ENCODE measurements at places on chromosomes 5 and 9.

- DNase-seq, result peak; percentile 79
Measured at GRCh38 chr5:31531888-31532547, at the start of the genes C5orf22 and DROSHA. Gene C5orf22 (plus strand): TSS chr5:31532301. CDS start chr5:31532393, 92 bp downstream. Gene DROSHA (minus strand): TSS chr5:31532093. CDS start chr5:31529059, 3,034 bp downstream.

DNA sequence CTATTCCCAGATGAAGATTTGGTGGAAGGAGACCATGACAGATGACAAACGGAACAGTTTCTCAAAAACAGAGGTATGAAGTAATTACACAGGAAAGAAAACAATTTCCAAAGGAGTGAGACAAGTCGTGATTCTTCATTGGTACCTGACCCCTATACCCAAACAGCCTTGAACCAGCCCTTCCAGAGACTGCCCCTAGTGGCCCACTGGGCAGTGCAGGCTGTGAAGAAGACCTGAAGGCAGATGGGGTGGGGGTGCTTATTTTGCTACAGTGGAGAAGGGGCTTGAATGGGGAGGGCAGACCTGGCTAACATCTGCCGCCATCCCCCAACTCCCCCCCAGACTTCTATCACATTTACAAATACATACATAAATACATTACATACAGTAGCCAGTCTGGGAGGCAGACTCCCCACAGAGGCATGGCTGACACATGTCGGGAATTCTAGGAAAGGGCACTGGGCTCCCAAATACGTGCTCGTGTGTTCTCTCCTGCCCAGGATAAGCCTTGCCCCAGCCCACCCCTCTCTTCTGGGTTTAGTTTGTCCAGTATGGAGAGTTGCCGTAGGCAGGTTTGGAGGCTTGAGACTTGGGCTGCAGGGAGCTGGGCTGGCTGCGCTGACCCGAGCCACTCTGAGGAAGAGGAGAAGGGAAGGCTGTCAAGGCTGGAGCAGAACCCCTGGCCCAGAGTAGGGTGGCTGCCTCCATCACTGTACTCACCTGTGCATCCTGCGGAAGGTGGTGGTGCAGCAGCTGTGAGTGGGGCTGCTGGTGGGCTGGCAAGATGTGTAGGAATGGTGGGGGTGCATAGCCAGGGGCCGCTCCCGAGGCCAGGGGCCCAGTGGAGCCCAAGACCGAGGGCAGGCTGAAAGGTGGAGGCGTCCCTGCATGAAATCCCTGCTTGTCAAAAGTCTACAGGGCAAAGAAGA, 105.3 kb downstream of the UBE2R2 start:
- DNase-seq, result no peak

DNA sequence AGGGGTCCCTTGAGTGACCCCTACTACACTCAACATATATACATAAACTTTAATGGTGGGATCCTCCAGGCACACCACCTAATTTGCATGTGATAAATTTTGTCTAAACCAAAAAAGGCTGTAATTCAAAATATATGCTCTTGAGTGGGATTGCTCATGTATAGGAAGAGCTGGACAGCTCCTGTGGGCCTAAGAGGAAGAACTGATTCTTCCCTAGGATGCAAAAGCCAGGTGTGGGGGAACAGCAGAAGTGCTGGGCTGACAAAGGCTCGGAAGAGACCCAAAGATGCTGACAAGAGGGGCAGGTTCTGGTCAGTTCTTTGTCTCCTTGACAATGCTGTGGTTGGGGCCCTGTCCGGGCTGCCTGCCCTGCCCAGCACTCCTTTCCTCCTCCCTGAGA, 43.9 kb downstream of the PCDH1 start:
- no peak for DNase-seq

- DNase-seq, result no peak
Measured at GRCh38 chr5:116492016-116492623, 82.5 kb downstream of the SEMA6A start.

DNA sequence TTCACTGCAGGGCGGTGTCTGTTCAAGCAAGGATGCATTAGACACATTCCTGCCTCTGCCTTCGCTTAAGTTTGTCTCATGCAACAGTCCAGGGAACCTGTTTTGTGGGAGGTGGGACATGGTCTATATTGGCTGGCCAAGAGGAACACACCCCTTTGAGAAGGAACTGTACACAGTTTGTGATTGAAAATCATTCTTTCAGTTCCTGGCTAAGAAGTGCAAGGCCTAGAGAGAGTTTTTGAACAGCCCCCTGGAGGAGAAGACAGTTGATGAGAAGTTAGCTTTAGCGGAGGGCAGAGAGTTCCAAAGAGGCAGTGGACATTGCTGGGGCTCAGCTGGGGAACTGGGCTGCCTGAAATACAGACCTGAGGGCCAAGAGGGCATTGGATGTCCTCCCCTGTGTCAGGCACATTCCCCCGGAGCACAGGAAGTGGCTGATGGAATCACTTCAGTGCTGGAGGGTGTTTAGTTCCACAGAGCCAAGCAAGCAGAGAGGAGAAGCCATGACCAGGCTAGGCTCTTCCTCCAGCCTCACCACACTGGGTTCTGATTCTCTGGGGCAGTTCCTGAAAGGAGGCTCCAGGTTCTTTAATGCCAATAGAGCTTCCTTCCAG, 66.6 kb downstream of the RGS3 start:
- no peak for DNase-seq

- DNase-seq, result no peak
Measured at GRCh38 chr9:134680393-134681060, 38.9 kb downstream of the COL5A1 start.

DNA sequence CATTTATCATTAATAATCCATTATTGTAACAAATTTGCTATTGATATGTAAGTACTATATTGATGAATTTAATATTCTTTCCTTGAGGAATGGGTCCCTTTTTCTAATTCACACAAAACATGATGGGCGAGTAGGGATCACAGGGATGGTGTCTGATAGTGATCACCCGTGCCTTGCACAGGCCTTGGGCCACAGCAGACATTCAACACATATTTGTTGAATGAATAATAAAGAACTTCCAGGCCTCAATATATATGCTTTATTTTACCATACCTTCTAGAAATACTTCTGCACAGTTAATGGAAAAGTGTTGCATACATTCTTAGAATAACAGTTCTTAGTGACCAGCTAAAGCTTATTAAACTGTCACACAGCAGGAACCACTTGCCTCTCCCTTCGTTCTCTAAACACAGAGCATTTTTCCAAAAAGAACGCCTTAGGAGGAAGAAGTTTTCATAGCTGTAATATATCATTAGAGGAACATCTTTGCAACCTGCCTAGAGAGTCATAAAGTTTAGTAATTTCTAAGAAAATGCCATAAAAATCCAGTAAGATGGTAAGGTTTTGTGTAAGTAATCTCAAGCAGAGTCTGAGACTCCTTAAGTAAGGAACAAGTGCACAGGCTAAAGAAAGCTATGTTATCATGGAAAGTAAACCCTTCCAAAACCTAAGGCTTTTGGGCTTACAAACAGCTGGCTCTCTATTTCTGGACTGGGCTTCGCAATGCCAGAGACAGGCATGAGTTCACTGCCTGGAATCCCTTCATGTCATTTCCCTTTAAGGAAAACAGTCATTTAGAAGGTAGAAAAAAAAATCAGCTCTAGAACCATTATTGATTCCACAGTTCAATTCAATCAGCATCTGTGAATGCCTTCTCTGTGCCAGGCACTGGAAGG, 17.7 kb downstream of the TTLL11 start:
- no peak for DNase-seq
